ENCODE measurements at places on chromosomes 6 and 20.

DNA sequence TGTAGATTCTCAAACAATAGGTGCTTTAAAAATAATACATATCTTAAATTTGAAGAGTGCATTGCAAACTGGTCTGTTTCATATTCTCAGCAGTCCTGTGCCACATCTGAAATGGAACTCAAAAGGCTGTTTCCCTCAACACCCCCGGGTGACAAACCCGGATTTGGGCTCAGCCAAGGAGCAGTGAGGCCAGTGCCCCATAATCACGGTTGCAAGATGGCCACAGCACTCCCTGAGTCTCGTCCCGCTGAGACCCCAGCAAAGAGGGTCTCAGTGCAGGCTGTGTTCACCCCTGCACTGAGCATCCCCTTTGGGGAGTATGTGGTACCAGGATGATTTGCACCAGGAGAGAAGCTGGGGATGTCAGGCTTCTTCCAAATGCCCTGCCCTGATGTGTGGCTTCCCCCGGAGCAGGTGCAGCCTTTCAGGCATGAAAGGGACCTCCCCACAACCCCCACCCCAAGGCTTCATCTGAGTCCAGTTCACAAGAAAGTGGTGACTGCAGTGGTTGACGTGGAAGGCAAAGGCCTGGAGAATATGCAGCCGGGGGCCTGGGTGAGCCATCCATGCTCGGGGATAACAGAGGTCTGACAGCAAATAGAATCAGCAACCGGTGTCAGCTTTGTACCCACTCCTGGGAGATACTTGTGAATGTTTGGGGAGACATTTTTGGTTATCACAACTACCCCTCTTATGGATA is 202.9 kb downstream of the SYNDIG1 start:
- DNase-seq, result no peak

- DNase-seq, result no peak
These were observed 151.1 kb downstream of the TRIM27 start for GRCh38 chr6:28772480-28773381.

DNA sequence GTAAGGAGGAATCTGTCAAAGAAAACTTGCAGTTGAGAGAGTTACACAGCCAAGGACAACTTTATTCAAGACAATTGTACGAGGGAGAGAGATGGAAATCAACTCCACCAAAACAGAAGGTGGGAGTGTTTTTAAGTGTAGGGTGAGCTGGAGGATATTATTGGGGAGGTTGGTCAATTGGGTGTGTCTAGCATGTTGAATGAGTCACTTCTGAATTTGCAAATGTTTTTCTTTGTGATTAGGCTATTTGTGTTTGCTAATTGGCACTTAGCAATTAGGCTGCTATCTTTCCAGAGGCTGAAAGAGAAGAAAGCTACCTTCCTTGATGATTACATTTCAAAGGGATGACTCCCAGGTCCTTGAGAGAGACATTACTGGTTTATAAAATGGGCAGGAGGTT is 441.1 kb downstream of the MEI4 start:
- no peak for DNase-seq

GRCh38 chr6:140980265-140980887 is 1152.3 kb upstream of the GJE1 start:
- DNase-seq, result no peak

- no peak for DNase-seq
These were observed 3.7 kb downstream of the FBXO5 start for GRCh38 chr6:152979116-152979515.

GRCh38 chr6:62035952-62036351 is 250.1 kb downstream of the KHDRBS2 start:
- DNase-seq, result no peak

DNA sequence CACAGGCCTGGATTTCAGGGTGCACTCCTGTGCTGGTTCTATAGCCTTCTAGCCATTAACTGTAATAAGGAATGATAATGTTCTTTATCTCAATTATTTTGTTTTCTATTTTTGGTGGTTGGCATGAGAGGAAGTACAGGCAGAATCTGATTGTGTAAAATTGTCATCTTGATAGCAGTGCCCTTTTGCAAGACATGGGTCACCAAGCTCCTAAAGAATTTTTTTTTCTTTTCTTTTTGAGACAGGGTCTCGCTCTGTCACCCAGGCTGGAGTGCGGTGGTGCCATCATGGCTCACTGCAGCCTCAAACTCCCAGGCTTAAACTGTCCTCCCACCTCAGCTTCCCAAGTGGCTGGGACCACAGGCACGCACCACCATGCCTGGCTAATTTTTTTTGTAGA is 206.7 kb upstream of the JARID2 start:
- DNase-seq, result no peak

- DNase-seq, result no peak
These were observed 28.8 kb downstream of the RWDD2A start for GRCh38 chr6:83221889-83222479.

DNA sequence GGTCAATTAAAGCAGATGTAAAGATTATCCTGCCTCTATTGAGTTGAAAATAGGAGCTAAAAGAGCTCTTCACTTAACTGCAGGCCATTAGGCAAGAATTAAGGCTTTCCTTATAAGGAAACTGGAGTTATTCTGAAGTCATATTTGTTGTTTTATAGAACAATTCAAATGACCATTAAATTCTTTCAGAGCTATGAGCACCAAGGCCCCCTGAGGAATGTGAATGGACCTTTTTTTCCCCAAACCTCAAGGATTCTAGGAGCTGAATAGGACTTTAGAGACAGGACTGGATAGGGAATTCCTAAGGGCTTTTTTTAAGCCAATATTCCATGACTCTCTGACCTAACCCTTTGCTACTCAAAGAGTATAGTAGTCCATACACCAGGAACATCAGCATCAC is 565.7 kb upstream of the BTBD3 start:
- no peak for DNase-seq

- peak; percentile 52 for DNase-seq
These were observed 130.6 kb downstream of the BCAS1 start for GRCh38 chr20:53939572-53940359.

- no peak for DNase-seq
These were observed 66.5 kb downstream of the DTNBP1 start for GRCh38 chr6:15596186-15596896.

DNA sequence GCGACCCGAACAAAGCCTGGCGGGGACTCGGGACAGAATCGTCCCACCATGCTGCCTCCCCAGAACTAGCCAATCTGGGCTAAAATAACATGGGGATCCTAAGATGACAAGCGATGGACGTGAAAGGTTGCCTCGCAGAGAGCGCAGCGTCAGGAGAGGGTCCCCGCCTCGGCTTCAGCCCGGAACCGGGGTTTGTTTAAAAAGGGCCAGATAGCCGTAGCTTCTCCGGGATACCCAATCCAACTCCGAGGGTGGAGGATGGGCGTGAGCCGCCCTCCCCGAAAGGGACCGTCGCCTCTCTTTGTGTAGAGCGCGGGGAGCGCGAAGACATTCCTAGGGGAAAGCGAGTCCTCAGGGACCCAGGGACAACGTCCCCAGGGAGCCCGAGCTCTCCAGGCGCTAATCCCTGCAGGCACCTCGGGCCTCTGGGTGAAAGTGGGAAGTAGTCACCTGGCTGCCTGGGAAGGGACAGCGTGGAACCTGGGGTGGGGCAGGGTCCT is 643 bp downstream of the CD24 start:
- no peak for DNase-seq

GRCh38 chr20:62832212-62832922 is 15.5 kb downstream of the COL9A3 start:
- DNase-seq, result no peak

GRCh38 chr20:54794110-54794509 is 318.7 kb downstream of the DOK5 start:
- no peak for DNase-seq

DNA sequence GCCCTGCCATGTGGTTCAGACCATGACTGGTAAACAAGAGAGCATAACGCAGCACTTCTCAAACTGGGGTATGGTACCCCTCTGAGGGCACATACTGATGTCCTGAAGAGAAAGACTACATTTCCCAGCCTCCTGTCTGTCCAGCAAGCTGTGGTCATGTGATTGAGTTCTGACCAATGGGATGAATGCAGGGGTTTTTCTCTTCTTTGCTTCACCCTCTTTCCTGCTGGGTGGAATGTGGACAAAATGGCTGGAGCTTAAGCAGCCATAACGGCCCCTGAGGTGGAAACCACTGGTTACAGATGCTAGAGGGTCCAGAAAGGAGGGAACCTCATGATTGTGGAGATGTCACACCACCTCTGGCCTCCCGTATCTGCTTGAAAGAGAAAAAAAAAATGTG is 19.4 kb upstream of the KCNB1 start:
- DNase-seq, result no peak

DNA sequence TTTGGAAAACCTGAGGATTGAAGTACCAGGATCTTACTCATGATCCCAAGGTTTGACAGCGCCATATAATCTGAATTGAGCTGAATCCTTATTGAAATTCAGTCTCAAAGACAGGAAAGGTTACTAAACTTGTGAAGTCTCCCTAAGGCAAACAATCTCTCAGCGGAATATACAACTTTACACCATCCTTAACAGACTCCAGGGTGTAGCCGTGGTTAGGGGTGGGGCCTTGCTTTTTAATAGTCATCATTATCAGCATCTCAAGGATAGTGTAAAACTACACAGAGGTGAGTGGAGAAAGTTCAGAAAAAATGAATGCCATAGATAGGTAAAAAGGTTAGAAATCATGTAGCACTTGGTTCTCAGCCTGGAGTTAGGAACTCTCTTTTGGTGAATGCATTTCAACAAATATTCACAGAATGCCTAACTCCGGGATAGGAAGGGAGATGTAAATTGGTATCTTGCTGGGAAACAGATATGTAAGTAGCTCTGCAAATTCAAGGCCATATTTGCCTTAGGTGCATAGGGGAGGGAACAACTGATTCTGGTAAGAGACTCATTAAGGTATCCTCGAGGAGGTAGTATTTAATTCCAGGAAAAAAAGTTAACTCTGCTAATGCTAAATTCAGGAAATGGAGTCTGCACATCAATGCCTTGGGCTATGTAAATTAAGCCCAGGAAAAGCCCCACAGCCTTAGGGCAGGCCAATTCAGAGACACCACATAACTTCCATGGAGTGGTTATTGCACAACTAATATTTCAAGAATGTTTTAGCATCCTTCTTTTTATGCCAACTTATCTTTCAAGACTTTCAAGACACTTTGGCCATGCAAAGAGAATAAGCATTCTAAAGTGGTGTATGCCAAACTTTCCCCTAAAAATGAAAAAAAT is 61.6 kb downstream of the SNAP25 start:
- DNase-seq, result no peak

DNA sequence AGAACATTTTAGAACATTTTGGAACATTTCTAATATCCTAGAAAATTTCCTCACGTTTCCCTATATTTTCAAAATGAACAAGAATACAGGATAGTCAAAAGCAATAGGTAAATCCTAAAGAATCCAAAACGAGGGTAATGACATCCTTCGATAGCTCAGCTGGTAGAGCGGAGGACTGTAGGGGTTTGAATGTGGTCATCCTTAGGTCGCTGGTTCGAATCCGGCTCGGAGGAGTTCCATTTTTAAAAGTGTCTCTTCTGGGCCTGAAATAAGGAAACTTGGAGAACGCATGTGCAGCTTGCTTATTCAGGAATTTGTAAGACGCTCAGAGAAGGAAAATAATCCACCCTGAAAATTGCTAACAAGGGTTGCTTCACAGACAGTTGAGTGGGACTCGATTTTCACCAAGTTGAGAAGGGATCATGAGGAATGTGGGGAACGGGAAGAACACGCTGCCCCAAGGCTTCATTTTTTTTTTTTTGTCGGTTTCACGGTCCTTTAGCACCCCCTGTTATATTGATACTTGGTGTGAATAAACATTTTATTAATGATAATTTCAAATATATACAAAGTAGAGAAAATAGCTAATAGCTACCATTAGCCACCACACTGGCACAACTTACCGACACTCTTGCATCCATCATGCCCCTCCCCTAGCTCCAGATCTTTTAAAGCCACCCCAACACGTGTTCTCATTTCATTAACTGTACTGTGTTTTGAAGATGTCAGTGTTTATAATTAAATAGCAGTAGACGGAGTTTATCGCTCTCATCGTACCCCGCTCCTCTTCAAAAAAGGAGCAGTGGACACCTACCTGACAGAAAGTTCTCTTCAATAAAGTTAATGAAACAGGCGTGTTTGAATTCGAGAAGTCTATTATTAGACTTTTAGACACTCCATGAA is 1.8 kb upstream of the ABT1 start:
- DNase-seq, result no peak

DNA sequence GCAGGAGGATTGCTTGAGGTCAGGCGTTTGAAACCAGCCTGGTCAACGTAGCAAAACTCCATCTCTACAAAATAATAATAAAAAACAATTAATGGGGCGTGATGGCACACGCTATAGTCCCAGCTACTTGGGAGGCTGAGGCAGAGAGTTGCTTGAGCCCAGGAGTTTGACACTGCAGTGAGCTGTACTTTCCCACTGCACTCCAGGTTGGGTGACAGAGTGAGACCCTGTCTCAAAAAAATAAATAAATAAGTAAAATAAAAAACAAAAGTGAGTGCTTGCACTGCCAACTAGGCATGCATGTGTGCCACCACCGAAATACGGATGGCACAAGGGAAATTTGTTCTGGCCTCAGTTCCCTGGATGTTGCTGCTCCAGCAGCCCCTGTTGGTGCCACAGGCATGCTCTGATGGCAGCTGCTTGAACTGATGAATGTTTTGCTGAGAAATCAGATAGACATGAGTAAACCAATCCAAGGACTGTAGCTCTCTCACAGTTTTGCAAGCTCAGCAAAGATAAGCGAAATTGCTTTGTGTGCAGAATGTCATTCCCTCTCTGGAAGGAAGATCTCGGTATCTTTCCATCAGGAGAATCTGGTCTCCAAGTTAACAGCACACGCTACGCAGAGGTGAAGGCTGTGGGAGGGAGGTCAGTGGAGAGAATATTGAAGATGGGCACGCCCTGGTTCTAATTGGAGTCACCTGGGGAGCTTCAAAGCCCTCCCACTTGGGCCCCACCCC is 188.0 kb upstream of the SLC24A3 start:
- no peak for DNase-seq

GRCh38 chr6:166707045-166707444 is 80.0 kb upstream of the RPS6KA2 start:
- no peak for DNase-seq

GRCh38 chr6:3019065-3019464 is 19.4 kb downstream of the NQO2 start:
- DNase-seq, result no peak

- no peak for DNase-seq
These were observed 207.7 kb upstream of the DTNBP1 start for GRCh38 chr6:15870333-15871043.

DNA sequence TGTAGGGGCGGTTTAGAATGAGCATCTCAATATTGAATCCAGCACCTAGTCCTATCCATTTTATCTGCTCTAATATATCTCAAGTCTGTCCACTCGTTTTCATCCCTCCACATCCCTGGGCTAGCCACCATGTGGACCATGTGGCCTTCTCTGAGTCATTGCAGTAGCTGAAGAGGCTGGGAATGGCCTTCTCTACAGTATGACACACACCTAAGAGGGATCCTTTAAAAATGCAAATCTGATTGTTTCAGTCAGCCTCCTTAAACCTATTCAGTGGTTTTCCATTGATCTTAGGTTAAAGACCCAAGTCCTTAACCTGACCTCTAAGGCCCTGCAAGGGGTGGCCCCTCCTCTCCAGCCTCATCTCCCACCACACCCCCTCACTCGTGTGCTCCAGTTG is 9.4 kb downstream of the RING1 start:
- no peak for DNase-seq

Measured in brain pericyte (primary cell).